ENCODE measurements at places on chromosomes 6 and 20.
A peak's percentile ranks its signal among the peaks of the same experiment; 100 is the strongest.

- DNase-seq: no peak
Observed at GRCh38 chr6:120632975-120633374, 701.3 kb downstream of the TBC1D32 start.

DNA sequence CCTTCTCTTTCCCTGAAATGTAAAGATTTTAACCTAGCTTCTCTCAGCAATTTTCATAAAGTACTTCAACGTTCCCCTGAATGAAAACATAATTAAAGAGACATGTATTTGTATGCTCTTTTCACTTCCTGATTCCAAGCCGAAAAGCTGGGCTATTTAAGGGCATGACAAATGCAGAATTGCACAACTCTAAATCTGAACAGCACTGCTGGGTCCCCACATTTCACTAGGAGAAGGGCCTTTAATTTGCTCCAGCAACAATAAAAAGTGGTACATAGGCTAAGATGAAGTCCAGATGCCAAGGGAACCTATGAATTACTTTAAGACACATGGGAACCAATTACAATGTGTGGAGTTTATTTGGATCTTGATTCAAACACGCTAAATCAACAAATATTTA, 42.0 kb downstream of the IRAK1BP1 start:
- DNase-seq: no peak

- peak; percentile 72 for DNase-seq
Observed at GRCh38 chr6:39865011-39865888, 69.0 kb downstream of the MOCS1 start.

DNA sequence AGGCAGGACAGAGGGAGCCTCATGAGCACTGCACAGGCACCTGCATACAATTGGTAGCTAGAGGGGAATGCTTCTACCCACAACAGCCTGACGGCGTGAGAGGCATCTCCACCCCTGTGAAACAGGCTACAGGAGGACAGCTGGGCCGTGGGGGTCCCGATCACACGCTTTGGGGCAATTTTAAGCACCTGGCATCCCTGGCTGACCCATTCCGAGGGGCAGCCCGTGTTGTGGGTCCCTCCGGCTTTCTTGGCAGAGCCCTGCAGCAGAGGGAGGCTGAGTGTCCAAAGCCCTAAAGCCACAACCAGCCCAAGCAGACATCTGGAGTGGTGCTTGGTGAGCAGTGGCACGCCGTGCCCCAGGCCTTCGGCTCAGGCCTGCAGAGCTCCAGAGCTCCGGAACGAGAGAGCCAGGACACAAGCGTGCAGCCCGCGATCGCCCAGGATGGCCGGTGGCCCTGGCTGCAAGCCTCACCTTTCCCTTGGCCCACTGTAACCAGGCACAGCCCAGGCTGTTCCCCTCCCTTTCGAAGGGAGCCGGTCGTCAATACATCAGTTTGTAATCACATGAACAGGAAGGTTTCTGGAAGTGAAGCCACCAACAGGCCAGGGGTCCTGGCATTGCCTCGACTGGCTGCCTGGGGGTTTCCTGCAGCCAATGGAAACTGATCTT, 81.4 kb downstream of the DLL1 start:
- DNase-seq: no peak

DNA sequence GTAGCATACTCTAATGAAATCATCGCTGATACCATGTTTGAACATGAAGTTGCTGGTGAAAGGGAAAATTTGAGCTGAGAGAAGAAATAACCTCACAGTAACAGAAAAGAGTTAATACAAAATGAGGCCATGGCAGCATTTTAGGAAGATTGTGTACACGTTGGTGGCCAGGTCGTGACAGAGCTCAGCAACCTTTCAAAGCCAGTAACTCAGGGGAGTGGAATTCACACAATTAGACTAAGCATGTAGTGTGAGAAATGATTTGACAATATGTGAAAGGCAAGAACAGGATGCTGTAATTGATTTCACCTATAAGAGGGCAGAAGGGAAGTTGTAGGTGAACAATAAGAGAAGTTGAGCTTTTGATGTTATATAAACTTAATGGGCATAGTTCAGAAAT, 246.3 kb downstream of the OGFRL1 start:
- DNase-seq: no peak

GRCh38 chr20:7637184-7637583, 303.1 kb downstream of the HAO1 start:
- DNase-seq: no peak

DNA sequence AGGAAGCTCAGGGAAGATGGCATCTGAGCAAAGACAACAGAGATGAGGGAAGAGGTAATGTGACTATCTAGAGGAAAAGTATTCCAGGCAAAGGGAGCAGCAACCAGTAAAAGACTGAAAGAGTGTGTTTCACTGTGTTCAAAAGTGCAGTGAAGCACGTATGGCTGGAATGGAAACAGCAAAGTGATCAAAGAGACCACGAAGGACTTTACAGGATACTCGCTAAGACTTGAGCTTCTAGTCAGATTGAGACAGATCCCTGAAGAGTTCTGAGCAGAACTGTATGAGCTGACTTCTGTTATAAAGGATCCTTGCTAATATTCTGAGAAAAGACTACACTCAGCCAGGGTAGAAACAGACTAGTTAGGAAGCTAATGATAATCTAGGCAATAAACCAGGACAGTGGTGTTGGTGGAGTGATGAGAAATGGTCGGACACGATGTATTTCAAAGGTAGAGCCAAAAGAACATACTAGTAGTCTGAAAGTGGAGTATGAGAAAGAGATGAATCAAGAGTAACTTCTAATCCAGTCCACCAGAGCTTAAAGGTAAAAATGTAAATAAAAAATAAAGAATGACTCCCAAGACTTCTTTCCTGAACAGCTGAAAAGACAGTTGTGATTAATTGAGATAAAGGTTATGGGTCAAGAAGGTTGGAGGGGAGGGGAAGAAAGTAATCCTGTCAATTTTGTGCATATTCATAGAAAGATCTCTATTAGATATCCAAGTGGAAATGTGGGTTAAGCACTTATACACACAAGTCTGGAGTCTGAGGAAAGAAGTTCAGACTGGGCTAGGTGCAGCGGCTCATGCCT, 14.2 kb downstream of the SEC63 start:
- no peak for DNase-seq

- DNase-seq: no peak
Observed at GRCh38 chr6:14306151-14306906, 188.8 kb downstream of the CD83 start.

DNA sequence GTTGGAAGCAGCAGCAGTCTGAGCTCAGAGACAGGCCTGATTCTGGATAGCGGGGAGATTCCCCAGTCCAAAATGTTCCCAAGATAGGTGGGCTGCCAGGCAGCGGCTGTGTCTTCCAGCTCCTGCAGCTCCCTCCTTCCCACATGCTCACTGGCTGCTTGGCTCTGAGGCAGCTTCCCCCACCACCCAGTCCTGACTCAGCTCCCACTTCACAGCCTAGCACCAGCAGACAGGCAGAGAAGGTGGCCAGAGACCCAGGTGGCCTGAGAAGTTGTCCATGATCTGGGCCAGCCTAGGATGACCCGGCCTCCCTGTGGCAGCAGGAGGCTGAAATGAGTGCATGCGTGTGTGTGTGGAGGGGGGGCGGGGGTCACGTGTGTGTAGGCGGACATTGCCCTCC, 94.9 kb downstream of the MDGA1 start:
- no peak for DNase-seq

GRCh38 chr6:93407186-93407585, 12.2 kb downstream of the EPHA7 start:
- DNase-seq: no peak

DNA sequence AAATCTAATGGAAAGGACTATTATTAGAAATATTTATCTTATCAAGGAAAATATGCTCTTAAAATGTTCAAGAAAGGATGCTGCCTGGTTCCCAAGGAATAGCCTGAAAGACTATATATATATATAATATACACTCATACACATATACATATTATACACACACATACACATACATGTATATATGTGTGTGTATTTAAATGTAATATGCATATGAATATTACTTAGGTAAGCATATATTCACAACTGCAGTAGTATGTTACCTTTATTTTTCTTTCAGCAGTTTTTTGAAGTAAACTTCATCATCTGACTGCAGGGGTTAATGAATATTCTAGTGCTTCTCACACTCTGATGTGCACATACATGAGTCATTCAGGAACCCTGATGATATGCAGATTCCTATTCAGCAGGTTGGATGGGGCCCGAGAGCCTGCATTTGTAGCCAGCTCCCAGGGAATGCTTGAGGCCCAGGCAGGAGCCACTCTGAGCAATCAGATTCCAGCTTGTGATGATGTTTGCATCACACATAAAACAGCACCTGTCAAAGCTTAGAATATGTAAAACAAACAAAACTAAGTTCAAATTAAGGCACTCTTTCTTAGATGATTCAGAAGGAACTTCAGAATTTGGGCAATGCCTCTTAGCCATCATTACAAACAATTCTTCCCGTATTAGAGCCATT, 16.1 kb downstream of the MYLK4 start:
- no peak for DNase-seq

DNA sequence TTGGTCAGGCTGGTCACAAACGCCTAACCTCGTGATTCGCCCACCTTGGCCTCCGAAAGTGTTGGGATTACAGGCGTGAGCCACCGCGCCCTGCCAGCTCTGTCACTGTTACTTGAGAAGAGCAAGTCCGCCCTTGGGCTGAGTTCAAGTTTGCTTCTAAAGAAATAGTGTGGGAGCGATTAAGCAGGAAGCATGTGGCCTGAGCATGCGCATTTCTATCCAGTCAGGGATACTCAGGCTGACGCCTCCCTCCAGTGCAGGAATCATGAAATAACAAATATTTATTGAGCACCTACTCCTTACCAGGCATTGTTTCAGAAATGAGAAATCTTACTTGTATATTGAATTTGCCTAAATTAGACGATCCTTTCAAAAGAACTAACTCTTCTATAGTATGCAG, 166.2 kb downstream of the EDN1 start:
- no peak for DNase-seq

DNA sequence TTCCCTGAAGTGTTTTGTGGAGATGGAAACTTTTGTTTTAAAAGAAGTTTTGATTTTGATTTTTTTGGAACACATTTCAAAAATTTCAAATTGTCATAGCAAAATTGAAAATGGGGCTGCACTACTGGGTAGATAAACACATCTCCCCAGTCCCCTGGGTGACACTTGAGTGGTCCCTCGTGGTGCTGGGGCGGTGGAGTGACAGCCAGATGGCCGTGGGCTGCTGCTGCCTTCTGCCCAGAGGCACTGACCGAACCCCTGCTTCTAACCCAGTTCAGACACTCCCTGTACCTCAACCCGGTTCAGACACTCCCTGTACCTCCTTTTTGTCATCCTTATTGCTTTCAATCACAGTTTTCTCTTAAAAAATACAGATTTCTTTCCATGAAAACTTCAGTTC, 69.9 kb upstream of the SYNJ2 start:
- no peak for DNase-seq

GRCh38 chr6:78605909-78606446, 261.4 kb upstream of the IRAK1BP1 start:
- no peak for DNase-seq

- no peak for DNase-seq
Observed at GRCh38 chr6:105851606-105852005, 234.5 kb upstream of the PRDM1 start.

DNA sequence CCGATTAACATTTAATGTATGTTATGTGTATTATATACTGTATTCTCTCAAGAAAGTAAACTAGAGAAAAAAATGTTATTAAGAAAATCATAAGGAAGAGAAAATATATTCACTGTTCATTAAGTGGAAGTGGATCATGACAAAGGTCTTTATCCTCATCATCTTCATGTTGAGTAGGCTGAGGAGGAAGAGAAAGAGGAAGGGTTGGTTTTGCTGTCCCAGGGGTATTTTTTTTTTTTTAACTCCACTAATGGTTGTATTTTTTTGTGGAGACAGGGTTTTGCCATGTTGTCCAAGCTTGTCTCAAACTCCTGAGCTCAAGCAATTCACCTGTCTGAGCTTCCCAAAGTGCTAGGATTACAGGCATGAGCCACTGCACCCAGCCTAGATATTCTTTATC, 11.0 kb downstream of the ECT2L start:
- DNase-seq: no peak

DNA sequence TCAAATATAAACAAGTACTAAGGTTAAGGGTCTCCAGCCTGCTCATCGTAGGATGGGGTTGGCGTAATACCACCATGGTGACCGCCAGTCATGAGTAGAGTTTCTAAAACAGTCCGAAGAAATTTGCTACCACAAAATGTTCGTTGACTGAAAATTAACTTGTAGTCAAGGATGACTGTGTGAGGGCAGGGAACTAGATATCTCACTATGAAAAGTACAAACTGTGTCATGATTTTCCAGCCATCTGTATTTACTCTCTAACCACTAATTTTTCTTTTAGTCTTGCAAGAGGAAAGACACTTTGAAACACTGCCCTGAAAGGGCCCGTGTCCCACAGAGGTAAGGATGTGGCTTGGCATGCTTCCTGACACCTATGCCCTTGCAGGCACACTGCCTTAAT, 99.7 kb downstream of the IRF4 start:
- no peak for DNase-seq
